ENCODE measurements at places on chromosomes 3 and 15.

GRCh38 chr3:119357190-119357589, 63.0 kb downstream of the ARHGAP31 start:
- no peak for DNase-seq

DNA sequence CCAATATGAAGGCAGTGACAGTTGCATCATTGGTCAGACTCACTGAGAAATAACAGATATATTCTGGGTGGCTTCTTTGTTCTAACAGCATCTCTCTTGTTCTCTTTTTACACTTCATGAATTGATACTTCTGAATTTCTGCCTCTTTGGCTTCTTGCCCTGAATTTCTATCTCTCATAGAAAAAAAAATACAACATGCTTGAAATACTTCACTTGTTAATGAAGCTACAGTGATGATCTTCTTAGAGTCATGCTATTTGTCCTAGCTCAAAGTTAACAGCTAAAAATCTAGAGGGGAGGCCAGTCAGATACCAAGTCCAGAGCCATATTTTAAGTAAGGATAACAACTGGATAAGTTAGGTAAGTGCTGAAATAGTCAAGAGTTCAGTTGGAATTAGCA, 597.2 kb upstream of the AGTR1 start:
- DNase-seq = no peak

DNA sequence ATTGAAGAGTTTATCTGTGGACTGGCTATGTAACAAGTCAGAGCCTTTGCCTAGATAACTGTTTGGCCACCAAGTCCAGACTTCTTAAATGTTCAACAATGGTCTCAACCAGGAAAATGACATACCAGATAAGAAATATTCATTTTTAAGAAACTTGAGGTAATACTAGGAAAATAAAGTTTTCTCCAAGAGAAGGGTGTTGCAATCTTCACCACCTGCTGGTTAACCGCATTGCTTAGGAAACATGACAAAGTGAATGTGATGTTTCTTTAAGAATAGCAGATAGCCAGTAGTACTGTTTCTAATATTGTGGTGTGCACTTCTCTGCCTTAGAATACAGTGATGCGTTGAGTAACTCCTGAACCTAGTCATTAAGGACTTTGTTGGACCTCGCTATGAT, 321.5 kb upstream of the CADM2 start:
- no peak for DNase-seq

DNA sequence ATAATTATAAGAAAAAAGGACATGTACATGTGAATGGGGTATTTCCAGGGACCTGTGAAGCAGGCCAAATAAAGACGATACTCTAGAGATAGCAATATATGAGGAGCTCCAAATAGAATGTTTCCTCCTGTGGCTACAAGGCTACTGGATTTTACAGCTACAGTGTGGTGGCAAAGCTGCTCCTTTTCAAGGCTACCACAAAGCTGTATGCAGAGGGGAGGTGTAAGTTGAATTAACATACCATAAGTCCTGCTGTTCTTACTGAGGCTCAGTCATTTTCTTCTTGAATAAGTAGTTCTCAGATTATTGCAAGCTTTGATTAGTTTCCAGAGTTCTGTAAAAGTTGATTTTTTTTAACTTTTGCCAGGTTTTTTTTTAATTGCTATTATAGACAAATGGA, 1184.6 kb upstream of the EPHA6 start:
- DNase-seq = no peak

GRCh38 chr3:99747915-99748314, 69.7 kb upstream of the CMSS1 start:
- no peak for DNase-seq

DNA sequence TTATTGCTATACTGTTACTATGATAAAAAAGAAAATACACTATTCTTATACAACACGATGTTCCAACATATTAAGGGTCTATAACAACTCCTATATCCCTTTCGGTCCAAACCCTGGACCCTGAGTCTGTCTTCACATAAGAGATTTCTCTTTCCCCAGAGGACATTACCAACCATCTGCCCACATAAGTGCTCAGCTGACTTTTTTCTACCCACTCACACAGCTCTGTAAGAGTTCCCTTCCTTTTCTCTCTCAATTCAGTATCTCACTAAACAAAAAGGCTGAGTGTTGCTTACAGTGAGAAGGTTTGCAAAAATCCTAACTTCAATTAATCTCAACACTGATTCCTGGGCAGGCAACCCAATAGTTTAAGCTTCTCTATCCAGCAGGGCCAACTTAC, 30.5 kb downstream of the ITGB5 start:
- DNase-seq = no peak

DNA sequence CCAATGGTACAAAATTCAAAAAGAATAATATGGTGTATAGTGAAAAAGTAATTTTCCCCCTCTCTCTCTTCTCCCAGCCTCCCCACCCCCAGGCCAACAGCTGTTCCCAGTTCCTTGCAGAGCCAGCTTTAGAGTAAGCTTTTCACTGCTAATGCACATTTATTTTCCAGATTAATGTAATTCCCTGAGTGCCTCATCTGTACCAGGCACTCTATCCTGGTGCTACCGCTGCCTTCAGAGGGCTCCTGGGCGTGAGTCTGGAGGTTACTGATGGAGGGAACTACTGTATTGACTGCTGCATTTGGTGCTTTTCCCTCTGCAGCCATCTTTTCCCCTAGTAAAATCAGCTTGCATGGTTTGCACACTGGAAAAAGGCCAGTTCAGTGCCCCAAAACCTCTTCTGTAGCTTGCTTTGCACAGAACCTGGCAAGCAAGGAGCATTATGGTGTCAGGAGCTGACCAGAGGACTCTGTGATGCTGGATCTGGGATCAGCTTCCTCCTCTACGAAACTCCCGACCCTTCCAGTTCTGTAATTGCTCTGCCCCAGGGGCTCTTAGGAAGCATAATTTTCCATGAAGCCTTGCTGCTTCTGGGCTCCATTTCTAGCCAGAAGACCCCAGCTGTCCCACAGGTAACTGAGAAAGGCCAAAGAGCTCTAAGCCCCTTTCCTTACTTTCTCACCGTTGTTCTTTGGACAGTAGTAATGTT, 8.5 kb upstream of the USP3 start:
- no peak for DNase-seq

DNA sequence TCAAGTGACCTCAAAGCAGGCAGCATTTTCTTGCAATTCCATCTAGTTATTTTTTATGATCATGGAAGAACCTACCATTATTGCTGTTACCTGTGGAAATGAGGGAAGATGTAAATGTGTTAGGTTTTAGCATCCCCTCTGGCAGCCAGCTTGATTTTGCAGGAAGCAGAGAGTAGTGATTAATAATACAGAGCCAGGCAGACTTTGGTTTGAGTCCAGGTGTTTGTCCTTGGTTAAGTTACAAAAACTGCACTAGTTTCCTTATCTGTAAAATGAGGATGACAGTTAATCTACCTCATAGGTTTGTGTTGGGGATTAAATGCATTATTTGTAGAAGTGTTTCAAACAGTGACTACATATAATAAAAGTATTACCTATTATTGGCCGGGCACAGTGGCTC, 6.7 kb upstream of the ZNF621 start:
- DNase-seq = no peak

DNA sequence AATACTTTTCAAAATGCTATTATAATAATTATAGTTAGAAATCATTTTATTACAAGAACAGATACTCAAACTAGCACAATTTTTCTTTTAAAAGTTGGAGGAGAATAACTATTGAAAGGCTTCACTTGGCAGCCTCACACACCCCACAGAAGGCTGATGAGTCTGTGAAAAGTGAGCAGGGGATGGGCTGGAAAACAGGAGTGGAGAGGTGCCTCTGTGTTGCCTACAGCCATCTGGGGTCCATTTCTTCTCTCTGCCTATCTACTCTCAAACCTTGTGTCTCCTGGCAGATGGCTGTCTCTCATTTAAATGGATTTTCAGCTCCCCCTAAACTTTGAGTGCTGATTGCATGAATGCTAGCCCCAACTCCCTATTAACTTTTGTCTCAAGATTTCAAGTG, 230.8 kb downstream of the CLSTN2 start:
- no peak for DNase-seq

GRCh38 chr3:83523470-83524073, 1435.2 kb upstream of the CADM2 start:
- DNase-seq = no peak

- DNase-seq = no peak
Measured at GRCh38 chr15:78419367-78419766, 18.6 kb upstream of the IREB2 start.

GRCh38 chr3:117752984-117753717, 1043.6 kb downstream of the TUSC7 start:
- no peak for DNase-seq

DNA sequence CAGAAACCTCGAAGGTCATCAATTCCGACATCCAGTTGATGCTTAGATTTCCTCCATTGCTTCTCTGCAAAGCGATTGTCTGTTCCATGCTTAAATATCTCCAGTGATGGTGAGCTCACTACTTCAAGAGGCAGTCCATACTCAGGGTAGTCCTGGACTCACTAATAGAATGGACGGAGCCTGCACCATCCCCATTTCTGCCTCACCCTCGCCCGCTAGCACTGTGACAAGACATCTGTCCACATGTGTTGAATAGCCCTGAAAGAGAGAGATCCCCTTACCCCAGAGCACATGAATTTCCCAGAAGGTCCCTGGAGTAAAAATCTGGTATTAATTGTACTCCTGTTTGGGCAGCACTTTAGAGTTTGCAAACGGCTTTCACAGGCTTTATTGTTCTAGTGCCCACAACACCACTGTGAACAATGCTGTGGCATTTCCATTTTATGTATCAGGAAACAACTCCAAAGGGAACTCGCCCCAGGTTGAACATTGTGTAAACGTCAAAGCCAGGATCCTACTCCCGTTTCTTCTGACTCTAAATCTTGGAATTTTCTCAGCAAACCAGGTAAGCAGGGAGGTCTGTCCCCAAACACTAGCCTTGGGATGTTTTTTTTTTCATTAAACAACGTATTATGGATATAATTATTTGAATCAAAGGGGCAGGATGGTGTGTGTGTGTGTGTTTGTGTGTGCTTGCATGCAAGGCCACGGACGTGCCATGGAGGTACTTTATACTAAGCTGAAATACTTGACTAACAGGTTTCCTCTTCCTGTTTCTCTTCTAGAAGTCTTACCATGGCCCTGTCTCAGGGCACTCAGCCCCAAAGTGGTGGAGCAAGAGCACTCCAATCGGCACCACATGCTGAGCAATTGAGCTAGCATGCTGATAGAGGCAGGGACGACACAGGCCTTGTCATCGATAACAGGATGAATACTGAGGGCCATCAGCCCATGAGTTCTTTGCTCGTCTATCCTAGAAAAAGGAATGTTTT, 198.3 kb downstream of the OPA1 start:
- DNase-seq = no peak

- DNase-seq = no peak
Measured at GRCh38 chr15:54816401-54816800, 380.3 kb downstream of the RSL24D1 start.

- DNase-seq = peak; percentile 9
Measured at GRCh38 chr3:32143849-32144757, 37.7 kb downstream of the GPD1L start.

- DNase-seq = no peak
Measured at GRCh38 chr3:59990915-59991314, 941.1 kb upstream of the CFAP20DC start.

DNA sequence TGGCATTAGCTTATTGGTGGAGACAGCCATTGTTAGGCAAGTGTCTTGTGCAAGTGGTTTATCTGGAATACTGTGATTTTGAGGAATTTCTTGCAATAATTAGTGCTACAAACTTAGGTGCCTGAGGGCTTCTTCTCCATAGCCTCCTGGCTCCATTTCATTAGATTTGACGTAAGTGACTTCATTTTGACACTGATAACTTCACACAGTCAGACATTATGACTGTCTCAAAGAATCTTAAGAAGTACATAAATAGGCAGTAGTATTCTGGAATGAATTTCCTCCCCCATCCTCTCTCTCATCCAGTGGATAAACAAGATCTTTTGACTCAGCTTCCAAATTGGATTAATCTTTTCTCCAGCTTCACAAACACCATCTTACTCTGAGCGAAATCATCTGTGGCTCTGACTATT, 19.0 kb downstream of the ARL14 start:
- no peak for DNase-seq

DNA sequence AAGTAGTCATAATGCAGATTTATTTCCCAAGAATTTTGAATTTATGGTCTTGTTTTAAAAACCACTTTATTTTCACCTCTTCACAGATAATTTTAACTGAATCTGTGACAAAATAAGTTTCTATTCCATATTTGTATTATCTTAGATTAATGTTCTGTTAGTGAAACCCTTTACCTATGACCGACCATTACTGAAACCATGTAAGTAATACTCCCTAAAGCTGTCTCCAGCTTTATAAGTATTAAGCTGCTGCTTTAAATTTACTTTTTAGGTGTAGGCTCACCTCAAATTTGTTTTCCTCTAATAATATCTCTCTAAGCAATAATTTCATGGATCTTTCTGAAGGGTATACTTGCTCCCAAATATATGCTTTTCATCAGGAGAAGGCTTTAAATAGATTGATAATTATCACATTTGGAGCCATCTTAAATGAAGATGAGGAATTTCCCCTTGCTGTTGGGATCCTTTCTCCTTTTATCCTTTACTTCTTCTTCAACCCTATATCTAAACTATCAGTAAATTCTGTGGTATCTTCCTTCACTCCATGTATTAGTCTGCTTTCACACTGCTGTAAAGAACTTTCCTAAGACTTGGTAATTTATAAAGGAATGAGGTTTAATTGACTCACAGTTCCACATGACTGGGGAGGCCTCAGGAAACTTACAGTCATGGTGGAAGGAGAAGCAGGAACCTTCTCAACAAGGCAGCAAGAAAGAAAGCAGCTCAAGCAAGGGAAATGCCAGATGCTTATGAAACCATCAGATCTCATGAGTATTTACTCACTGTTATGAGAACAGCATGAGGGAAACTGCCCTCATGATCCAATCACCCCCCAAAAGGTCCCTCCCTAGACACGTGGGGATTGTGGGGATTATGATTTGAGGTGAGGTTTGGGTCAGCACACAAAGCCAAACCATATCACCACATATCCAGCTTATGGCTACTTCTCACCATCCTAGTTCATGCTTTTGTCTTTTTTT, 92.3 kb upstream of the P2RY1 start:
- DNase-seq = no peak

GRCh38 chr15:75153087-75153486, 48.6 kb upstream of the C15orf39 start:
- peak; percentile 8 for DNase-seq

GRCh38 chr15:38558372-38559059, 6.1 kb downstream of the RASGRP1 start:
- DNase-seq = no peak

- DNase-seq = no peak
Measured at GRCh38 chr3:153028381-153028780, 133.6 kb upstream of the RAP2B start.

DNA sequence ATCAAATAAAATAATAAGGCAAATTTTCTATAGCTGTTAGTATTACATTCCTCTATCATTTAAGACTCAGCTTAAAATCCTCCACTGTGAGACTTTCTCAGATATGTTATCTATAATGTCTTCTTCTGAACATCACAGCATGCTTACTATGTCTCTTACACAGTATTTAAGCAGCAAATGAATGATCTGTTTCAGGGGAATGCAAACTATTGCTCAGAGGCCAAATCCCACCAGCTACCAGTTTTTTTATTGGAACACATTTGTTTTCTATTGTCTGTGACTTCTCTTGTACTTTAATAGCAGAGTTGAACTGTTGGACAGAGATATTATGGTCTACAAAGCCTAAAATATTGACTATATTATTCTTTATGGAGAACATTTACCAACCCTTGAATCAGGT, 59.6 kb downstream of the C3orf38 start:
- no peak for DNase-seq

- DNase-seq = no peak
Measured at GRCh38 chr3:58508437-58508836, 16.5 kb downstream of the KCTD6 start.

GRCh38 chr3:48268381-48268935, 27.6 kb downstream of the ZNF589 start:
- DNase-seq = peak; percentile 80

GRCh38 chr3:8775181-8775580, 5.8 kb upstream of the OXTR start:
- no peak for DNase-seq
